ENCODE measurements at places on chromosomes 11 and 22.

DNA sequence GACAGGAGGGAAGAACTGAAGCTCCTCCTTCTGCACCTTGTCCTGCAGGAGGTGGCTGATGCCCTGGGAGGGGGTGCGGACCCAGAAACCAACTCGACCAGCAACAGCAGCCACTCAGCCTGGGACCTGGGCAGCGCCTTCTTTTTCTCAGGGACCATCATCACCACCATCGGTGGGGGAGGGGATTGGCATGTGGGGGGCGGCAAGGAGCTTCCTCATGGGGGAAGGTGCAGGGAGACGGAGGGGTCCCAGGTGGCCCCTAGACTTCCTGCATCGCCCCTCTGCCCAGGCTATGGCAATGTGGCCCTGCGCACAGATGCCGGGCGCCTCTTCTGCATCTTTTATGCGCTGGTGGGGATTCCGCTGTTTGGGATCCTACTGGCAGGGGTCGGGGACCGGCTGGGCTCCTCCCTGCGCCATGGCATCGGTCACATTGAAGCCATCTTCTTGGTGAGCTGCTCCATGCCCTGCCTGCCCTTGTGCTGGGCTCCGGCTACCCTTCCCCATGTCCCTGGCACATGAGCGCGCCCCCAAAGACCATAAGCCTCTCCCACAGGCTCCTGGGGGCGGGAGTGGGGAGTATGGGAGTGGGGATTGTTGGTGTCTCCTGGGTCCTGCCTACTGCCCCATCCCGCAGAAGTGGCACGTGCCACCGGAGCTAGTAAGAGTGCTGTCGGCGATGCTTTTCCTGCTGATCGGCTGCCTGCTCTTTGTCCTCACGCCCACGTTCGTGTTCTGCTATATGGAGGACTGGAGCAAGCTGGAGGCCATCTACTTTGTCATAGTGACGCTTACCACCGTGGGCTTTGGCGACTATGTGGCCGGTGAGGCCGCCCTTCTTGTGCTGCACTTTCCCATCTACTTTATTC, 3.1 kb upstream of the CATSPERZ start:
- no peak for DNase-seq

DNA sequence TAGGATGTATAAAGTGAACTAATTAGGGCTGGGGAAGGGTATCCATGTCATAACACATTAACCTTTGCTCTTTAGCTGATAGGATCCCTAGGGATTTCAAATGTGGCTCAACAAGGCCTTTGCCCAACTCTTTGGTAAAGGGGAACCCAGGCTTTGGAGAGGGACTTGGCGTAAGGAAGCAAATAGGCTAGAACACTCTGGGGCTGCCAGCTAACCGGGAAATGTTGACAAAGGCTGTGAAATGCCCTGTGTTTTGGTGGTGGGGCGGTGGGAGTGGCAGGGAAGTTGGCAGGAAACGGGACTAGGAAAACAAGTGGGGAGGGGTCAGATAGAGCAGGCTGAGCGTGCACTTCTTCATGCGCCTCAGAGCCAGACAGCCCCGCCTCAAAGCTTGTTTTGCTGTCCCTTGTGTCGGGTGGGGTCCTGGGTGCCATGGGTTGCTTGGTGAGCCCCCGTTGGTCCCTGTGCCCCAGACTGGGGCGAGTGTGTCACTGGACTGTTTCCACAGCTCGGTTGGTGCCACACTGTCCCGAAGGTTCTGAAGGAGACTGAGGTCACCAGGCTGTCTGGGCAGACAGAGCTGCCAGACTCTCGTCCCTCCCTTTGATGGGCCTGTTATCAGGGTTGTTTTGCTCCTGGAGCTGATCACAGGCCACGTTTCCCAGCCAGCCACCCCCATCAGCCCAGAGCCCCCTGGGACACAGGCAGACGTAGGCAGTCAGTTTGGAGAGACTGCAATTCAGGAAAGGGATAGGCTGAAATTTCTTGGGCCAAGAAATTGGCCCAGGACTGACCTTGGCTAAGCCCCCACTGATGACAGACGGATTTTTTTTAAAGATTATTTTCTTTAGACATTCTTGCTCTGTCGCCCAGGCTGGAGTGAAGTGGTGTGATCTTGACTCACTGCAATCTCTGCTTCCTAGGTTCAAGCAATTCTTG, 19.6 kb downstream of the KCTD21 start:
- DNase-seq: peak; percentile 96

- DNase-seq: peak; percentile 70
These were observed 177.1 kb downstream of the LRRC4C start for GRCh38 chr11:41282395-41282794.

DNA sequence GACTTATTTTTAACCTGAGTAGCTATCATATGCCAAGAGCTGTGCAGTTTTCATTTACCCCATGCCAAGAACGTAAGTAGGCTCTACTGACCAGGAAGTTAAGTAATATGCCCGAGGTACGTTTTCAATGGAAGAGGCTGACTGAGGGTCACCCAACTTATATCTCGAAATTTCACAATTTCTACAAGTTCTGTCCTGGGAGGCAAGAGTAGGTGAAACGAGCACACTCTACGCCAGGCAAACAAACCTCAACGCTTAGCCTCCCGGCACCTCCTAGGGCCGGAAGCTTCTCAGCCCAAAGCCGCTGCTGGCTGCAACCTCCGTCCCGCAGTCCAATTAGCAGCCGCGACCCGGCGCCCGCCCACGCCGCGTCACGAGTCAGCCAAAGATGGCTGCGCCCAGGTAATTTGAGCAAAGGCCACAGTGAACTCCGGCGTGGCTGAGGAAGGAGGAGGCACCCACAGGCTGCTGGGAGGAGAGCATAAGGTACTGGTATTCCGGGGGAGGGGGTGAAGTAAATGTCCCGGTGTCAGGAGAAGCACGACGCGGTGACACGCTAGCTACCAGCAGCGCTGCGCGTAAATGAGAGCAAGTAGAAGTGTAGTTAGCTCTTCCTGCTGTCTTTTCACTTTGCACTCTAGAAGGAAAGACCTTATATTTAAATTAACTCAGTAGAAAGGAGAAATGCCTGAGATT, at the start of gene TMEM126A:
Gene TMEM126A (plus strand): TSS at position 364 of the 696 bp plus-strand sequence. CDS start 2,289 bp downstream, outside the sequence.
- peak; percentile 83 for DNase-seq

DNA sequence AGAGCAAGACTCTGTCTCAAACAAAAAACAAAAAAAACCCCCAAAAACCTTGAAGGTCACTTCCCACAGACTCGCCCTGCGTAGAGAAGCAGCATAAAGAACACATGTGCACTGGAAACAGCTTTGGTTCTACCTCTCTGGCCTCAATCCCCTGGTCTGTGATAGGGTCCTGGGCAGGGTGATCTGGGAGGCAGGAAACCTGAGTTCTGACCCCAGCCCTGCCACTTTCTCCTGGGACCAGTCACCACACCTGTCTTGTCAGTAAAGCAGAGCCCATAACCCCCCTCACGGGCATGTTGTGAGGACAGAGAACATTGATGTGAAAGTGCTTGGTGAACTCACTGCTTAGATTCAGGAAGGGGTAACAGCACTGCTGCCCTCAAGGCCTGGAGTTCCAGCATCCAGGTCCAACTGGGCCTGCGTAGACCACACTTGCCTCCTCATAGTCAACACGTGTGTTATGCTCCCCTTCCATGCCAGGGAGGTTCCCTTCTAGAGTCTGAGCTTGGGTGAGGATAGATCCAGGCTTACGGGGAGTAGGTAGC, 11.4 kb downstream of the UCP2 start:
- DNase-seq: no peak

DNA sequence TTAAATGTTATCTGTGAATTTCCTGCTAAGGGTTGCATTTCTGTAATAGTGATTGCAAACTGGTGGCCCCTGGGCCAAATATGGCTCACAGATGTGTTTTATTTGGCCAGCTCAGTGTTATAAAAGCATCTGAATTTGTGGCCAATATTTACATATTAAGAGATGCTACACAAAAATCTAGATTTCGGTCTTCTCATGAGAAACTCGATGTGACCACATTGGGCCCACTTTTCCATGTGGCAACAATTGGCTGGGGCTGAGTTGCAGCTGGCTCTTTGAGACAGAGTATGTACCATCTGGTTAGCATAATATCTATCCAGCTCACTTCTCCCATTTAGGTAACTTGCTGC, 244.5 kb upstream of the POU2AF2 start:
- DNase-seq: no peak

DNA sequence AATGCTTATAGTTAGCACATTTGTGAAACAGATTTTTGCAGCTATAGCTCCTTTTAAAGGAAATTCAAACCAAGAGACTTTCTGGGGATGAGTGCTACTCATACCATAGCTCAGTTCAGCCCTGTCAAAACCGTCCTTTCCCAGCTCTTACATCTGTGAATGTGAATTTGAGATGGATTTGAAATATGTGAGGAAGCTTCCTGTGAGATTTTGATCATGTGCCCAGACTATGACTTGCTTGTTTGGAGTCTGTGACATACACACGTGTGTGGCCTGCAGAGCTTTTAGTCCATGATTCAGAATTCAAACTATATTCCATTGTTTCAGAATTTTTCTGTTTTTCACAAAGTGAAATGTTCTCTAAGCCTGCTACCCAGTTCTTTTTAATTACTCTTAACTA, 4.4 kb upstream of the MMP1 start:
- DNase-seq: peak; percentile 93

GRCh38 chr11:45646275-45646927, 19.0 kb downstream of the CHST1 start:
- peak; percentile 27 for DNase-seq

GRCh38 chr22:33209930-33210784, 152.0 kb upstream of the SYN3 start:
- DNase-seq: peak; percentile 35

DNA sequence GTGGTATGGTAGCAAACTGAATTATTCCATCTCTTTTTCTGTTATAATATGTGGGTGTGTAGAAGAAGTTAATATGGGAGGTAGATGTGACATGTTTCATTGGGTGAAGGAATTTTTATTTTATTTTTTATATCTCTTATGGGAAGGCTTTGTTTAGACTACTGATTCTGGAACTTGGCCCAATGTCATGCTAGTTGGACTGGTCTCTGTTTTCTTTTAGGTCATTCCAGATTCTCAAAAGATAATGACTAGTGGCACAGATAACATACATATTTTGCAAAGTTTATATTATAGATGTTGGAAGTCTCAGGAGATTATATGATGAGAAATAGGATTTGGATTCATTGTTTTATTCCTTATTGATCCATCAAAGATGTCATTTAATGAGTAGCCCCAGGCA, 1.3 kb upstream of the OOSP3 start:
- DNase-seq: no peak

GRCh38 chr11:30567120-30567519, 19.0 kb downstream of the MPPED2 start:
- no peak for DNase-seq

- no peak for DNase-seq
These were observed 102.6 kb upstream of the SPON1 start for GRCh38 chr11:13859892-13860291.

- no peak for DNase-seq
These were observed 403.0 kb downstream of the TBC1D22A start for GRCh38 chr22:47165338-47166032.

DNA sequence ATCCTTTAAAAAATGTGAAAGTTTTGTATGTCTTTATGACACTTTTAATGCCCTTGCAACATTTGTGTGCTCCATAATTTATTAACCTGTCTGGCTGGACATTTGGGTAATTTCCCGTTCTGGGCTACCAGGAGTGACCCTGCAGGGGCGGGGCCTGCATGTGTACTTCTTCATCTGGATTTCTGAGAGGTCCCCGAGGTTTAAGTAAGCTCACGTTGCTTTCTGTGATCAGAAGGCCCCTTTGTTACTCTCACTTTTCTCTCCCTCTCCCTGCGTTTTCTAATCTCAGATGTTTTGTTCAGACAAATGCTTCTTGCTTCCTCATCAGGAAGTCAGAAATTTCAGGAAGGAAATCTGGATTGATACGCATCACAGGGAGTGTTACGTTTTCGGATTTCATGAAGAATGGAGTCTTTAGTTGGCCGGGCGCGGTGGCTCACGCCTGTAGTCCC, 78.9 kb upstream of the CRYBB3 start:
- no peak for DNase-seq

DNA sequence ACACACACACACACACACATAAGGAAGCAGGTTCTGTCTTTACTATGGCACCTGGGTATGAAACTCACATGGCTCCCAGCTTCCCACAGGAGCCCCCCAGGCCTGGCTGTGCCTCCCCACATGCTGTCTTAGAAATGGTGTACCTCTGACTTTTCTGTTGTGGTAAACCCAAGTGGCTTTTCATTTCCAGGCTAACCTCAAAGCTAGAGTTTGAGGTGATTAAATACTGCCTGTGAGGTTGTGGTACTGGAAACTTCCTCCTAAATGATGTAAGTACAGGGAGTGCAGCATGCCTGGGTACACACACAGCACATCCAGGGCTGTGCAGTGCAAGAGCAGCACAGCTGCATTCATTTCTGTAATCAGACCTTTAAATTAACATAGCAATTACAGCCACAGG, 34.4 kb downstream of the ME3 start:
- no peak for DNase-seq

DNA sequence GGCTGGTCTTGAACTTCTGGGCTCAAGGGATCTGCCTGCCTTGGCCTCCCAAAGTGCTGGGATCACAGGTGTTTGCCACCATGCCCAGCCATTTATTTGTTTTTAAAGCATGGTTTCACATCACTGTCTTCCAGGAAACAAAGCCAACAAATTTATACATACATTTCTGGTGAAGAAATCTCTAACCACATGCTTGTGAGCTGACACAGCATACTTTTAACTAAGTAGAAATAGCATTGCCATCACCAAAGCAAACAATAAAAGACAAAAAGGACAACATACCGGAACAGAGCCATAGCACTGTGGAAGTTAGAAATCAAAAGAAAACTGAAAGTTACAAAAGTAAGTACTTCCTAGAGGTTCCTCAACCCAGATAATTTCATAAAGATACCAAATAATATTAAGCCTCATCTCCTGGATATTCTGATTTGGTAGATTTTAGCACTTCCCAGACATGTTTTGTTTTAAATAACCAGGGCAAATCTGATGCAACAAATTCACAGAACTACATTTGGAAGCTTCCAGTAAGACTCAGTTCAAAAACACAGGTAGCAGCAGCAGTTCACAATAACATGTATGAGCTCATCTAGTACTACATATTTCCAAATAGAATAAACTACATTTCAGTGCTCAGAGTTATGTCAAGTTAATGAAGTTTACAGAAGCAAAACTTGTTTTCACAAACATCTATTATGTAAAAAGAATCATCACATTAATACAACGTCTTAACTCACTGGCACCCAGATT, 70.6 kb downstream of the RRAS2 start:
- DNase-seq: peak; percentile 88

- peak; percentile 44 for DNase-seq
These were observed 20.2 kb downstream of the RTN4RL2 start for GRCh38 chr11:57480409-57481137.

DNA sequence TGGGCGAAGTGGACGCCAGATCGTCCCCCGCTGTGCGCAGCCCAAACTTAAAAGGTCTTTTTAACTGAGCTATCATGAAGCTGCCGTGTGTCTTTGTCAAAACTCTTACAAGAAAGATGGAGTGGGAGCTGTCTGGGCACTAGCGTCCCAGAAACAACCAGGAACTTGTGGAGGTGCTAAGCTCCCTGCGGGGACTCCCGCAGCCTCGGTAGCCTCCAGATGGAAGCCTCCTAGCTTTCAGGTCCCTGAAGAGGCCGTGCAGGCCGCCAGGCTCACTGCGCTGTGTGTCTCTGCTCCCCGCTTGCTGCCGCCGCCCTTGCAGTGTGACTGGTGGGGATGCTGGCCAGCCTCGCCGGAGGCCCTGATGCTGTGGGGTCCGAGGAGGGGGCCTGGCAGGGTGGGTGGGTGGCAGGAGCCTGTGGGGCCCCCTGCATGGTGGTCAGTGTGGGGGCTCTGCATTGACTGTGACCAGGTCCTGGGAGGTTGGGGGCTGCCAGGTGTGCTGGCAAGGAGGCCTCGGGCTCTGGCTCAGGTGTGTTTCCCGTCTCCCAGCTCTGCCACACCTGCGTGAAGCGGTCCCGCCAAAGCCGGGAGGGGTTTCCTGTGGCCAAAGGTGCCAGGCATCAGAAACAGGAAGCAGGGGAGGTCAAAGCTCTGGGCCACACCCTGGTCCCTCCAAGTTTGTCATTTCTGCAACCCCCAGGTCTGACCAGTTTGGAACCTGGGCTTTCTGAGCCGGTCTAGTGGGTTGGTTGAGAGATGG, 1.2 kb downstream of the TRABD start:
- peak; percentile 18 for DNase-seq

Data from fibroblast of skin of back (primary cell).